Stimulated activated CD4-positive, alpha-beta T cell treated with anti-CD3 and anti-CD28 coated beads, Interleukin-15, amount 100 ng/mL, for 48 hours (primary cell): ENCODE measurements at places on chromosomes 3 and 15.

GRCh38 chr3:58034738-58035523, 26.7 kb downstream of the FLNB start:
- no peak for DNase-seq

- DNase-seq = no peak
Observed at GRCh38 chr15:66390678-66391077, 4.0 kb downstream of the MAP2K1 start.

GRCh38 chr3:114126461-114126860, 52.4 kb downstream of the DRD3 start:
- no peak for DNase-seq

DNA sequence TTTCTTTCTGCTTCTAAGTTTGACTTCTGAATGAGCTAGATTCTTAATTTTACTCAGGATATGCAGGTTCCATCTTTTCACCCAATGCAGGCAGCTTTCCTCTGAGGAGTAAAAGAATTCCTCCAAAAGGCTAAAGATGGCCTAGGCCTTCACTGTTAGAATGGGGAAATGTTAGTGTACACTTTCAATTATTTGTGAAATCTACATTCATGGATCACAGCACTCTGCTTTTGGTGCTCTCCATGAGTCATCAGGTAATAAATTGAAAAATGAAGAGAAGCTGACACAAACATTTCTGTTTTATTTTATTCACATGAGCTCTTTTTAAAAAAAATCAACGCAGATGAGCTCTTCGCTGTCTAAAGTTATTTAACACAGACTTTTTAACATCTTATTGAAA, 502.5 kb upstream of the GOLIM4 start:
- DNase-seq = no peak

DNA sequence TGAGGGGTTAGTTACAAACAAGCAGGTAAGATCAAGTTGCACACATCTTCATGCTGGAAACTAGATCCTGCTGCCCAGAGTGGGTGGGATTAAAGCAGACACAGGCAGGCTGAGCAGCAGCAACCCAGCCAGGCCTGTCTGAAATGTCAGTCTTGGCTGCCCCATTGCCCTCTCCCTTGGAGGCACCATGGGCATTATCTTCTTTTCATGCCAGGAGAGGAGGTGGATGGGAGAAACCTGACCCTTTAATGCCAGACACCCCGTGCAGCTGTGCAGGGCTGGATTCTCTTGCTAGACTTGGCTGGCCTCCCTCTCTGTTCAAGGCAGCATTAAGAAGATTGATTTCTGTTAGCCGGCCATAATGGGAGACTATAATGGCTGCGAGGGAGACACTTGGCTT, 23.0 kb upstream of the EPHB1 start:
- DNase-seq = no peak

DNA sequence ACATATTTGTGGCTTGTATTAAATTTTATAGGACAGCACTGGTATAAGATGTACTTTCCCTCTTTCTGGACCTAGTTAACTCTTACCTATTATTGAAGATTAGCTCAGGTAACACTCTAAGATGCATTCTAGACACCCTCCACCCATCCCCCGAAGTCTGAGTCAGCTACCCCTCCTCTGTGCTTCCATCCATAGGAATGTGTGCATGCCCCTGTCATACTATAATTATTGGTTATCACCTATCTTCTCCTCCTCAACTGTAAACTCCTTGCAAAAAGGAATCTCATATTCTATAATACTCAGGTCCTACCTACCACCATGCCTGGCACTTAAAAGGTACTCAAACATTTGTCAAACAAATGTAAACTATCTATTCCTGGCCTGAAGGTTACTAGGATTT, 3.0 kb downstream of the PEAK1 start:
- no peak for DNase-seq

DNA sequence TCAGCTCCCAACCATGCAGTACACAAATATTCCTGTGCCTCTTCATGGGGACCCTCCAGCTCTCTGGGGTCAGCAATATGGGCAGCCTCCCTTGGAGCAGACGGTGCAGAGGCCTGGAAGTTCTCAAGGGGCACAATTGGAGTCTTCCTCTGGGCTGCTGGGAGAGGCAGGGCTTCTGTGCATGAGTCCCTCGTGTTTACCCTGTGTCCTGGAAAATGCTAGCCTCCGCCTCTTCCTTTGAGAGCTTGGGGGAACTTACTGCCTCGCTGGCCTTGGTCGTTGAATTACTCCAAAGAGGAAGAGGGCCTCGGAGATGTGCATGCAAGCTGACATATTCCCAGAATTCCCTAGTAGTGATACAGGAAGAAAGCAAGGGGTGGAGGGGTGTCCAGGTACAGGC, 284.4 kb upstream of the IGF1R start:
- no peak for DNase-seq

DNA sequence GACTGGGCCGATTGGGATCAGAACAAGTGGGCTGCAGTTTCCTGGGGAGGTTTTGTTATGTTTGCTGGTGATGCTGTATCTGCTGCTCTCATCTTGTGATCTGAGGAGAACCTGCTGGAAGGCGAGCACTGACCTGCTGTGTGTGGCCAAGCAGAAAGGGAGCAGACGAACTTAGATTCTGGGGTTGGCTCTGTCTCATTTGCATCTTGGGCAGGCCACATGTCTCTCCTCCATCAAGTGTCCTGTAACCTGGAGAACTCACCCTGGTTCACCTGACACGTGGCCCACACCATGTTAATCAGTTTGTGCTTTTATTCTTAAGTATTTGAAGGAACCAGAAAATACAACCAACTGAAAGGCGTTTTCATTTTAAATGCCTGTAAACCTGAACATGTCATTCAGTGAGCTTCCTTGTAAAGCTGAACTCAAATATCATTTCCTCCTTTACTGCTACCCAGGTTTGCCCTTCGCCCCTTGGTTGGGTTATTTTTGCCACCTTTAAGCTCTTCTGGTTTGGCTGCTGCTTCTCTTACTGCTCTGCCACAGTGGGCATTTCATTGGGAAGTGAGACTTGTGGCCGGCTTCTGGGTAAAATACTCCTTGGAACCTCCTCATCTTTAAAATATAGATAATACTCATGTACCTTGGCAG, 33.5 kb upstream of the TRAK1 start:
- no peak for DNase-seq

DNA sequence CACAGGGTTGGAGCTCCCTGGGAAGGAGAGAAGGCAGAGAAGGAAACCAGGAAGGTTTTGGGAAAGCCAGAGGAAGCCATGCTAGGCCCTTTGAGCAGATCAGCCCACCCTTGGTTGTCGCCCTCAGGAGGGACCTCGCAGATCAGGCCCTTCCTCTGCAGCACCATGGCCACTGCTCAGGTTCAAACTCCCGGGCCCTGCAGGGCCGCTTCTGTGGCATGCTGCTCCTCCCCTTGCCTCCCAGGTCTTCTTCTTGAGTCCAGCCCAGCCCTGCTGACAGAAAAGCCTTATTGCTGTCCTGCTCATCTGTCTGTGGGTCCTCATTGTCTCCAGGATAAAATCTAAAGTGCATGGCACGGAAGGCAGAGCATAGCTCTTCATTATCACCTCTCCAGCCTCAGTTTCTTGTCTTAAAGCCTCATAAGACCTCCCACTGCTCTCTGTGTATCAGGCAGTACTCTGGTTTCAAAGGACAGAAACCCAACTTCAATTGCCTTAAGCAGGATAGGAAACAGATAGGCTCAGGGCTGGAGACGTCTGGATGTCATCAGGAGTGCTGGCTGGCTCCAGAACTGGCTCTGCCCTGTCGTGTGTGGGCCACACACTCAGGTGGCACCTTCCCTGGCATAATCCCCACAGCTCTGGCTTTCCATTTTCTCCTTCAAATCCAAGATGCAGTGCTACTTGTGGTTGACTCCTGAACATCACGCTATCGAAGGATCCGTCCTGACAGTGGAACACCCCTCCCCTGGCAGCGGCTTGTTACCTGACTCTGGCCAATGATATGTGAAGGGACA, 118.5 kb downstream of the EEFSEC start:
- no peak for DNase-seq

DNA sequence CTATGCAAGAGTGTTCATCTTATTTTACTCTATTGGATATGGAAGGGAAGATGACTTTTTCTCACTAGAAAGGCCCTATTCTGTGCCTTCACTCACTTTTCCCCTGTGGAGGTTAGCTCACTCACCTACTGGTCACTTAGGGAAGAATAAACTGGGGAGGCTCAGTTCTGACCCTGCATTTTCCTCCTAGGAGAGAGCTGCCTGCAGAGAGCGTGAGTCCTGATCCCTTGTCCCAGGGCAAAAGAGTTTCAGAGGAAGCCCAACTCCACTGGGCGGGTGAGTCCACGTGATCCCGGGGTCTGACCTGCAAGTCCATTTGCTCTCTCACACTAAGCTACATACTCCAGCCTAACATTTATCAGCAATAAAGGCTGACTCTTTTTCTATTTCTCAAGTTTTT, 8.4 kb downstream of the MORC1 start:
- DNase-seq = no peak

DNA sequence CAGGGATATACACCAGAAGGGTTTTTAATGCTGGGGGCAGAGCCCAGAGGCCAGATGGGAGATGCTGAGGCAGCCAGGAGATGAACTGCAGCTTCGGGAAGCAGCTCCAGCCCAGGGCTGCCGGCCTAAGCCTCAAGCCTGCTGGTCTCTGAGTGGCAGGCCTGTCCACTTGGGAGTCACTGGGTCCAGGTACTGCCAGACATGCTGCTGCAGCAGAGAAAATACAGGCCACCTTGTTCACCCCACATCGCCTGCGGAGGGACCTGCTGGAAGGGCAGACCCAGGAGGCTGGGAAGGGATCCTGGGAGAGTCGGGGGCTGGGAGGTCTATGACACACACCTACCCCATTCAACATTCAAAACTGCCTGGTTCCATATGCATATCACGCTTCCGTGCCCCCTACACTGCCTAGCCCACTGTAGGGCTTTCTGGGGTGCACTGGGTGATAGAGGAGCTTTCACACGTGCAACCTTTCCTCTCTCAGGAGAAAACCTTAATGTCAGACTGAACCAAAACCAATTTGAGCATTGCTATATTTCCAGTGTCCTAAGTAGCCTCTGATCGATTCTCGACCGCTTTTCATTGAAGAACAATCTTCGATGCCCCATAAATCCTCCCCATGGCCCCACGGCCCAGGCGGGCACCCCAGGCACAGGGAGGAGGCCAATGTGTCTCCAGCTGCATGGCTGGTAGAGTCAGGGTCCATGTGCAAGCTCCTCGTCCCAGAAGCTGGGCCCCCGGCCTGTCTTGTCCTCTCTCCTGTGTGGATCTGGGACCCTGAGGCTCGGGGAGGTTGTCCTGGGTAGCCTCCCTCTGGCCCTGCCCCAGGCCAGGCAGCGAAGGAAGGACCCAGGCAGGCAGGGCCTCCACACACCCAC, 147.4 kb downstream of the ATP10A start:
- no peak for DNase-seq

- no peak for DNase-seq
Observed at GRCh38 chr3:173078525-173078924, 62.5 kb downstream of the SPATA16 start.

- DNase-seq = no peak
Observed at GRCh38 chr15:27831384-27832236, 267.5 kb downstream of the OCA2 start.

GRCh38 chr3:74518610-74519009, 95.8 kb downstream of the CNTN3 start:
- no peak for DNase-seq

DNA sequence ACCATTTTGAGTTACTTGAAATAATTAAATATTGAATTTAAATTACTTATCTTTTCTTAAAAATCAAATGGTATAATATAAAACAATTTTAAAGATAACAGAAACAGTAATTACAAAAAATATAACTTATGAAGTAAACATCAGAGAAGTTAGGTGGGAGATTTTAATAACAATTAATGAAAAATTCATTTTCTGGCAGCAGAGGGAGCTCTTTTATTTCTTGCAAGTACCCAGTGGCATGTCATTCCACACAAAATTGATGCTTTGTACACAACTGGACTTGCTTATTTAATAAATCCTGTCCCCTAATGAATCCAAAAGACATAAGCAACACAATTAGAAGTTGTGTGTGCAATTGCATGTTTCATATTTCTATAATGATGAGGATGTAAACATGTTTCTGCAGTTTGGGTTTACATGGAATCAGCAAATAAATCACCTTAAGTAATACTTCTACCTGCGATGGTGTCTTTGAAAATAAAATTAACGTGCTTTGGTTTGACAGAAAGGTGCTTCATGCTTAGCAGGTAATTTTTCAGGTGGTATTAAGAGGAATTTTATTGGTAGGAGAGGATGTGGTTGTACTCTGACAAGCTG, 861.3 kb downstream of the ZPLD1 start:
- no peak for DNase-seq

GRCh38 chr15:91622711-91623342, 230.7 kb upstream of the SLCO3A1 start:
- DNase-seq = no peak

GRCh38 chr3:122563717-122564025, 429 bp downstream of the PARP9 start:
- DNase-seq = peak; percentile 11

GRCh38 chr3:31690771-31691170, 158.0 kb downstream of the STT3B start:
- no peak for DNase-seq

- DNase-seq = no peak
Observed at GRCh38 chr3:100402256-100402655, 917 bp downstream of the LNP1 start.

GRCh38 chr3:194421-194820, 2.1 kb upstream of the CHL1 start:
- DNase-seq = no peak

DNA sequence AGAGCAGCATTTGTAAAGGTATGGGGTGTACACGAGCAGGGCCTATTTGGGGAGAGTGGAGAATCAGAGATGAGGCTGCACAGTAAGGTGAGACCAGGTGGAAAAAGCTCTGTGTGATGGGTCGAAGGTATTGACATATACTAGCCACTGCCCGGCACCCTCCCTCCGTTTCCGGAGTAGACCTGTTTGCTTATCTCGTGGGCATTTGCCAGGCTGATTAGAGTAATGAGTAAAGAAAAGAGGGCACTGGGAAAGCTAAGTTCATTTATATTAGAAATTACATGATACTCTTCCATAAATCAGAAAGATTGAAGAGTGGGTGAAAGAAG, 46.2 kb upstream of the ATG7 start:
- no peak for DNase-seq

GRCh38 chr3:99319450-99319849, 318.9 kb upstream of the COL8A1 start:
- DNase-seq = no peak

- DNase-seq = no peak
Observed at GRCh38 chr15:94838281-94838680, 606.9 kb downstream of the MCTP2 start.

GRCh38 chr3:149618151-149619123, 39.4 kb downstream of the WWTR1 start:
- no peak for DNase-seq
